Stimulated activated CD4-positive, alpha-beta T cell treated with anti-CD3 and anti-CD28 coated beads, Interleukin-2, amount 100 ng/mL, for 24 hours (primary cell): ENCODE measurements at places on chromosomes 11 and 22.

DNA sequence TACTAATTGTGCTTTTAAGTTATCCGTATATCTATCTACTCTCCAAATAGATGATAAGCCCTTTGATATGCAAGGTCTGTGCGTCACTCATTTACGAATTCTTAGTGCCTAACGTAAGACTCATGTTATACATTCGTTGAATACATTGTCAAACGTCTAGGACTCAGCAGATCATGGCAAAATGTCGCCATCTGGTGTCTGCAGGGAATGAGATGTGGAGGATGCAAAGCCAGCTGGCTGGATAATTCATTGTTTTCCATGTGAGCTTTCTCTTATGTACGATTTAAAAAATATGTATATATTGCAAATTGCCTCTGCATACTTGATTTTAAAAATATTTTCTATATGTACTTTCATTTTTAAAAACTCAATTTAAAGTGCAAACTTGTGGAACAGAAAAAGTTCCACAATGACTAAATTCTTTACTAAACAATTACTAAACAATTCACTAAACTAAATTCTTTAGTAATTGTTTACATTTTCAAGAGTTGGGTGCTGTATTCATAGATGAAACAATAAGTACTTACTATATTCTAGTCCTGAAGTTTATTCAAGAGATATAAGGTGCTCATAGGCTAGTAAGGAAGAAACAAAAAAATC is 33.8 kb downstream of the ZNF202 start:
- peak; percentile 60 for DNase-seq

- DNase-seq: no peak
These were observed 24.0 kb upstream of the COMT start for GRCh38 chr22:19917389-19918138.

GRCh38 chr11:27205250-27205649 is 157.8 kb downstream of the CCDC34 start:
- no peak for DNase-seq

- peak; percentile 58 for DNase-seq
These were observed 11.7 kb upstream of the PATL1 start for GRCh38 chr11:59680287-59681154.

GRCh38 chr22:33470456-33470855 is 412.3 kb upstream of the SYN3 start:
- no peak for DNase-seq

DNA sequence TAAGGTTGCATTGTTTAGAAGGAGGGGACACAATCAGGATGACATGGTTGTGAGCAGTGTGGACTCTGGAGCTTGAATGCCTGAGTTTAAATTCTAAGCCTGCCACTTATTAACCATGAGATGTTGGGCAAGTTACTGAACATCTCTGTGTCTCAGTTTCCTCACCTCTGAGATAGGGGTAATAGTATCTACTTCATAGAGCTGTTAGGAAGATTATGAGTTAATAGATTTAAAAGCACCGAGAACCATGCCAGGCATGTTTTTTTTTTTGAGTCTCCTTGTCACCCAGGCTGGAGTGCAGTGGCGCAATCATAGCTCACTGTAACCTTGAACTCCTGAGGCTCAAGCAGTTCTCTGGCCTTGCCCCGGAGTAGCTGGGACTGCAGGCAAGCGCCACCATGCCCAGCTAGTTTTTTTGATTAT is 33.3 kb downstream of the ST14 start:
- DNase-seq: no peak

- DNase-seq: no peak
These were observed 7.7 kb downstream of the RHBDD3 start for GRCh38 chr22:29260031-29260560.

GRCh38 chr22:50561401-50562358 is 1.0 kb downstream of the SYCE3 start:
- no peak for DNase-seq

GRCh38 chr22:36201630-36202319 is at the start of gene APOL4:
Gene APOL4 (minus strand): TSS chr22:36201809. CDS start chr22:36201734, 75 bp downstream.
- no peak for DNase-seq

- DNase-seq: no peak
These were observed at the start of gene PATE2 for GRCh38 chr11:125778728-125779127. Gene PATE2 (minus strand): TSS chr11:125778828. CDS start chr11:125778773, 55 bp downstream.
